ENCODE measurements at places on chromosomes 16 and 17.
A peak's percentile ranks its signal among the peaks of the same experiment; 100 is the strongest.

- DNase-seq, result no peak
Measured at GRCh38 chr17:81367171-81367570, 28.1 kb upstream of the BAHCC1 start.

DNA sequence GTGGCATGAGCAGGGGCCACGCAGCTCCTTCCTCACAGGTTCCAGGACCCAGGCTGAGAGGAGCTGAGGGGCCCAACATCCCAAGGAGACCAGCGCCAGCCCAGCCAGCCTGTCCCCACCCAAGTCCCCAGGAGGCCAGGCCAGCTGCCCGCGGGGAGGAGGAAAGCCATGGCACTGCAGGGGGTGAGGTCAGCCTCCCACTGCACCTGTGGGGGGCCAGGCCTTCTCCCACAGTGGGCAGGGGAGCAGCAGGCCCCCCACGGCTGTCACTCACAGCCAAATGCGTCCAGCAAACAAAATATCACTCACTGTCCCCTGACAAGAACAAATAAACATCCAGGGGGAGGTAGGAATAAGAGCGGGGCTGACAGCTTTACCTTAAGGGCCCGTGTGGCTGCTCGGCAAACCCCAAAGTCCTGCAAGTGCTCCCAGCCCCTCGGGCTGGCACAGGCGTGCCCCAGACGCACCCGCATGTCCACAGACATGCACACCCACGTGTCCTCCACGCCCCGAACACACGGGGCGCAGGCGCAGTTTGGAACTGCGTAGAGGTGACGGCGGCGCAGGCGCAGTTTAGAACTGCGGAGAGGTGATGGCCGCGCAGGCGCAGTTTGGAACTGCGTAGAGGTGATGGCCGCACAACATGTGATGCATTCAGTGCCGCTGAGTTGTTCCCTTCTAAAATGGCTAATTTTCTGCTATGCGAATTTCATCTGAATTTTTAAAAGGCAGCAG lies 291.1 kb downstream of the FOXL1 start:
- DNase-seq, result no peak

GRCh38 chr17:78117027-78117981 lies 11.3 kb downstream of the TMC6 start:
- DNase-seq, result no peak

GRCh38 chr16:9818702-9819101 lies 363.5 kb downstream of the GRIN2A start:
- DNase-seq, result no peak

DNA sequence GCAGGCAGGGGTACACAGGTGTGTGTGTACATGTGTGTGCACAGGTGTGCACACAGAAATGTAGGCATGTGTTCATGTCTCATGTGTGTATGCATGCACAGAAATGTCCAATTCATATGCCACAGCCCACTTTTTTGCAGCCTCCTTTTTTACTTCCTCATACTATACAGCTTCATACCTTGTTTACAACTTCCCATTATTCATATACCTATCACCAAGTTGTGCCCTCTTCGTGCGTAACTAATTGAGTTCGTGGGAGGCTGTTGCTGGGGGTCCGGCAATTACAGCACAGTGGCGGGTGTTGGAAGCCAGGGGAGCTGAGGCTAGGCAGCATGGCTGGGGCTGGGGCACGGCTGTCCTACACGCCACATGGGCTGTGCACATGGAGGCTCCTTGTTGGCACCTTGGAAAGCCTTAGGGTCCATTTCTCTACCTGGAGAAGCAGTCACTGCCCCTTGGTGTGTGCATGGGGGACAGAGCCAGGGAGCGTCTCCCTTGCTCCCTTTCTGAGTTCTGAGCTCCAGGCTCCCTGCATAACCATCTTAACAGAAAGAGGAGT lies 266.7 kb downstream of the ENGASE start:
- no peak for DNase-seq

GRCh38 chr17:29046473-29046839 lies 3.5 kb downstream of the PIPOX start:
- DNase-seq, result no peak

GRCh38 chr17:19676896-19677295 lies 28.3 kb downstream of the ALDH3A2 start:
- no peak for DNase-seq

GRCh38 chr17:83091257-83092141 lies 12.1 kb downstream of the METRNL start:
- DNase-seq, result no peak

DNA sequence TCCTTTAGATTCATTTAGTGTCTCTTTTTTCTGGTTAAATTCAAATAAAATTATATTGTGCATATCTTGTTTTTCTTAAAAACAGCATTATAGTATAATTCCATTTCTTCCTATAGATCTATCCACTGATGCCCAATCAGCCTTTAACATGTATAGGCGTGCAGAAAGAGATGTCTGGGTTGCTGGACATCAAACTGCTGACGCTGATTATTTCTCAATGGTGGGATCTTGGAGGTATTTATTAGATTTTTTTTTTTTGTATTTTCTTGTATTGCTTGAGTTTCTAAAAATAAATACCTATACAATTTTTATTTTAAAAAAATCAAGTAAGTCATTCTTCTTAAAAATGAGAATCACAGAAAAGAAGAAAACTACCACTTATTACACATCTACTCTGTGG lies 50.9 kb downstream of the COG7 start:
- DNase-seq, result no peak

GRCh38 chr17:64466019-64466735 lies 17.3 kb downstream of the MILR1 start:
- no peak for DNase-seq

DNA sequence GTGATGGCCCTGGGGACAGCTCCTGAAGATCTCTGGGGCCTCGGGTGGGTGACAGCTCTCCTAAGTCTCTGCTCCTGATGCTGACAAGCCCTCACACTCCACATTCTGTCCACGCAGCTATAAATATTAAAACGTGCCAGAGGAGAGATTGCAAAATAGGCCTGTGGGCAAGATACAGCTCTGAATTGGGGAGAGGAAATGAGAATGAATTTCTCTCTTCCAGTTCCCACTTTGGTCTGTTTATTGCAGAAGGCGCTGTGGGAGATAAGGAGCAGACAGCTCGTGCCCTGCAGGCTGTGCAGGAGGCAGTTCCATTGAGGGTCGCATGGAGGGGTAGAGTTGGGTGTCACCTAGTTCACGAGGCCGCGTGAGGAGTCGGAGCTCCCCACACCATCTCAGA lies 87.5 kb upstream of the SDK2 start:
- DNase-seq, result no peak

DNA sequence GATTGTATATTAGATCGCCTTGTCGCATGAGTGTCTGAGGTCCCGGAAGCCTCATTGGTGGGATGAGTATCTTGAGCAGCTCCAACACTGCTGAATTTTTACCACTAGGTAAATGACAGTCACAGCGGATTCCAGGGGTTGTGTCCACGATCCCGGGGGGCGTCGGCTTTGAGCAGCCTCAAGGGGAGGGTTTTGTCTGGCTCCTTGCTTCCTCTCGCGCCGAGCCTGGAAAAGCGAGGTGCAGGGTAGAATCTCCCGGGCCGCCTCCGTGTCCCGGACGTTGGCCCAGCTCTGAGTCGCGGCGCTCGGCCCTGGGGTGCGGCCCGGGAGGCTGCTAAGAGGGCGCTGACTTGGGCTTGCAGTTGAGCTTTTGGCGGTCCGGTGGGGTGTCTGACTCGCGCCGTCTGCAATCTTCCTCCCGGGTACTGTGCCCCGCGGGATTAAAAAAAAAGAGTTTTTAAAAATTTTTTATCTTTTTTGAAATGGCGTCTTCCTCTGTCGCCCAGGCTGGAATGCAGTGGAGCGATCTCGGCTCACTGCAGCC lies 4.5 kb downstream of the OR1F1 start:
- DNase-seq, result no peak

GRCh38 chr17:841313-841712 lies 59.2 kb downstream of the MRM3 start:
- no peak for DNase-seq

GRCh38 chr17:36876966-36877365 lies 60.3 kb upstream of the LHX1 start:
- no peak for DNase-seq

DNA sequence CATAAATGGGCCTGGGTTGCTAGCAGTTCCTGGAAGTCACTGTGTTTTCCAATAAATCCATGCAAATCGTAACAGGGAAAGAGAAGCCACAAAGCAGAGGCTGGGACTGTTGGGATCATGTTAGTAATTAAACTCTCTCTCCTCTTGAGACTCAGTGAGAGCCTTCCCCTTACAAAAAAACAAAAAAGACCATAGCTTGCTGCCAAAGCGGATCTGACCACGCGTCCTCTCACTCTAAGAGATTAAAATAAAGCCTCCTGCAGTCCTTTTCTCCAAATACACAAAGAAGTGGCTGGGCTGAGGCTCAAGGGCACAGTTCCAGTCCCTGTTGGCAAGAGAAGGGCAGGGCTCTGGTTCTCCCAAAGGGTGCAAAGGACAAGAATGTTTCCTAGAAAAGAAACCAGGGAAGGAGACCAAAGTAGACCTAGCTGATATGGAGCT lies 38.5 kb downstream of the PIGL start:
- DNase-seq, result peak; percentile 18

DNA sequence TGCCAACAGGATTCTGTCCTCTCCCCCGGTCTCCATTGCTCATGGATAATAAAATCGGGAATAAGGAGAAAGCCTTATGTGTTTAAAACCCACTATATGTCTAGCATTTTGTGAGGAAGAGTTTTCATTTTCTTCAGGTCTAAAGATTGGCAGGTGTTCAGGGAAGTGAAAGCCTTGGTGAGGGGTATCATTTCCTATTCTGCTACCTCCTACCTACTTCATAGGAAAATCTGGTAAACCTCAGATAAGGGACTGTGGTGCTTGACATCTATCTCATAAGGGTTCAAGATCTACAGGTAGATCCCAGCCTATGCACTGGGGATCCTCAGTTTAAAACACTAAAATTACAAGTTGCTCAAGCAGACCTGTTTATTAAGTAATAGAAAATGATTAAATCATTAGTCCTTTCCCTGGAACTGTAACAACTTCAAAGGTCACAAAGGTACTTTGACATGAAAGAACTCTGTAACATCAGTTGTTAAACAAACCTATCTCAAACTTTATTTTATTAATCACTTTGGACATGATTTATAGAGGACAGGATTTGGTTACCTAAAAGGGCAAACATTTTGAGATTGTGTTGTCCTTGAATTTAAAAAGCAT lies 6.5 kb downstream of the MOSMO start:
- DNase-seq, result no peak

GRCh38 chr16:2226245-2226793 lies 2.9 kb downstream of the E4F1 start:
- no peak for DNase-seq

DNA sequence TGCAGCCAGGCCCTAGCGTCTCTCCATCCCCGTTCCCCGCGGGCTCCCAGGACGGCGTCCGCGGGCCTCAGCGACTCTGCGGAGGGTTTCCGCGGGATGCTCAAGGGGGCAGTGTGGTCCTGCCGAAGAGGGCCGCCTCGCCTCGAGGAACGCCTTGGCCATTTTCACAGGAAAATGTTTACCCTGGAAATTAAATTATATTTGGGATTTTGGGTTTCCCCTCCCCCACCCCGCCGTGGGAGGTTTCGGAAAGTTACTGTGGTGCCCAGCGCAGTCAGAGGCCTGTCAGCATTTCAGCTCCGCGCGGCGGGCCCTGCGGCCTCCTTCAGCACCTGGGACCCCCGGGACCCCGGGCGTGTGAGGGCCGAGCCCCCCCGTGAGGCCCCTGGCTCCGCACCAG lies 94.5 kb downstream of the PCTP start:
- peak; percentile 52 for DNase-seq

GRCh38 chr17:604765-605164 lies 109.9 kb downstream of the VPS53 start:
- DNase-seq, result no peak

GRCh38 chr16:63995025-63995424 lies 1126.8 kb downstream of the CDH11 start:
- DNase-seq, result no peak

DNA sequence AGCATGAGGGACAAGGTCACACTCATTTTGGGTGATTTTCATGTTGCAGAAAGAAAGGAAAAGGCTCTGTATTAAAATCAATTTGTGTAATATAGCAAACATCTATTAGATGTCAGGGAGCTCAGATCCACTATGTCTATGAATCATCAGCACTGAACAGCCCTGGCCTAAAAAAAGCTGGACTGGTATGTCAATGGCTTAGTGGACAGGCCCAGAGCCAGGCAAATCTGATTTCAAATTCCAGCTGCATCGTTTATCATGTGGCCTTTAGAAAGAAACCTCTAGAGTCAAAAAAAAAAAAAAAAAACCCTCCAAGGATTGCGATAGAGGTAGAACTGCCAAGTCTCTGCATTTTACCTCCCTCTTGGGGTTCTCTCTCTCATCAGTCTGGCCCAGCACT lies 5.4 kb downstream of the GAS7 start:
- no peak for DNase-seq

DNA sequence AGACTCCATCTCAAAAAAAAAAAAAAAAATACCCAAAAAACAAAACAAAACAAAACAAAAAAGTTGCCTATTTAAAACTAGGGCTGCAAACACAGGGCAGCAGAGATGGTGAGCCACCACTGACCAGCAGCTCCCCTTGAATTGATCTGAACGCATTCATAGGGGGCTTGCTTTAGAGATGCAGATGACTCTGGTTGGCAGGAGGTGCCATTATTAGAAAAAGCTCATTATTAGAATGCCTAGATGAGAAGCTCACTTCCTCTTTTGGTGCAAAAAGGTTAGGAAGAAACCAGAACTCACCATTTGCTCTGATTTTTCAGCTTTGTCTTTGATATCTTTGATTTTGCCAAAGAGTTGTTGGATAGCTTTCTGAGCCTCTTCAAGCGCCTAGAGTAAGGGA lies 53.1 kb downstream of the VPS53 start:
- no peak for DNase-seq

DNA sequence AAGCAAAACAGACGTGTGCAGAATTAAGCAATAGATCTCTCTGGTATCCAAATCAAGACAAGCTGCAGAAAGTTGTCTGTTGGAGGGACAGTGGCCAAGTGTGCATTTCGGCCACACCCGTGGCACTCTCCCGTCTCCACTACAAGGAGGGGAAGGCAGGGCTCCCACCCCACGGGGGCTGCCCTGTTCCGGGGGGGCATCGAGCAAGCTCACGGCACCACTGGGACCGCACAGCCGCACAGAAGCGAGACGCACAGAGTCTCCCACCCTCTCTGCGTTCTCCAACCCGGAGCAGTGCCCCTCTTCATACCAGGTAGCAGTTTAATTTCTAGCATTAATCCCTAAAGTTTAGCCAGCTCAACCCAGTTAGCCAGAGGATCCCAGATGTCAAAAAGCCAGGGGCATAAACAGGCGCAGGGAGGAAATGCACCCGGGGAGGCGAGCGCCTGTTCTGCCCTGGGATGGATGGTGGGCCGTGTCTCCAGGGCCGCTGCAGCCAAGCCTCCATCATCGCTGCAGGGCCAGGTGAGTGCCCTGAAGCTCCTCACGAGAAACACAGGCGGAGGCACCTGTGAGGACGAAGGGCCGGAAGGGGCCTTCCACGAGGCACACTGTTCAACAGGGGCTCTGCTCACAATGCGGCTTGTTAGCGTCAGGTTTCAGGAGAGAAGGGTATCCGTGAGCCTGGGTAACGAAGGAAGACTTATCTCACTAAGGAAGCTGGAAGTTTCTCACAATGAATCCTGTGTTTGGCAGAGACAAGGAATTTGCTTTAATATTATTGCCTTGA lies 42.1 kb upstream of the METRNL start:
- no peak for DNase-seq

GRCh38 chr17:63406689-63407330 lies 39.3 kb downstream of the CYB561 start:
- DNase-seq, result peak; percentile 44

GRCh38 chr16:1940273-1941161 lies 2.5 kb downstream of the MSRB1 start:
- DNase-seq, result no peak
